ENCODE measurements at places on chromosomes 13 and 19.

GRCh38 chr13:68608147-68608546 is 1378.0 kb upstream of the PCDH9 start:
- no peak for DNase-seq

- no peak for DNase-seq
These were observed 84.7 kb upstream of the PCDH8 start for GRCh38 chr13:52933099-52933498.

- no peak for DNase-seq
These were observed 18.3 kb upstream of the KCTD12 start for GRCh38 chr13:76904507-76904906.

- peak; percentile 1 for DNase-seq
These were observed 1065.8 kb upstream of the SPRY2 start for GRCh38 chr13:81406639-81407292.

DNA sequence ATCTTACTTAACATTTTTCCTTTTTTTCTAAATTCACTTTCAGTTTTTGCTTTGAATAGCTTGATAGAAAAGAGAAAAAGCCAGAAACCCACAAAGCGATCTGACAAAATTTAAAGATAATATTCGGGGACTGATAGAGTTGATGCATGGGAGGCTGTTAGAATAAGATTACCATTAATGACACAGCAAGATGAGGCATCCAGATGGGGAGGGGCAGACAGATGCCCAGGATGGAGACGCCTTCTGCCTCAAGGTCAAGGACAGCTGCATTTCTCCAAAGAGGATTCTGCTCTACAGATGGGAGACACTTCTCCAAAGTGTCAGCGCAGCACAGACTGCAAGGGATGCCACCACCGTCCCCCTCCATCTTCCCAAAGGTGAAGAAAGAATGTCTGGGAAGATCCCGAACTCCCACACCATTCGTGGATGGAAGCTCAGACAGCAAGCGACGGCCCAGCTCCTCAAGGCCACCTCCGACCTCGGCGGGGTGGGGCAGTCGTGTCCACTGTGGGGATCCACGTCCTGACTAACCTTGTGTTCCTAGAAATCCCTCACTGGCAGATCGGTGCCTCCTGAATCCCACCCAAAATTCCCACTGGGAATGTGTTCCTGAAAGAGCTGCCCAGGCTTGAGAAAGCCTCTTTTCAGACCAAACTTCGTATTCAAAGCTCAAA is 32.9 kb downstream of the NAXD start:
- no peak for DNase-seq
